Kidney glomerular epithelial cell (primary cell): ENCODE measurements at places on chromosomes 16 and 17.

DNA sequence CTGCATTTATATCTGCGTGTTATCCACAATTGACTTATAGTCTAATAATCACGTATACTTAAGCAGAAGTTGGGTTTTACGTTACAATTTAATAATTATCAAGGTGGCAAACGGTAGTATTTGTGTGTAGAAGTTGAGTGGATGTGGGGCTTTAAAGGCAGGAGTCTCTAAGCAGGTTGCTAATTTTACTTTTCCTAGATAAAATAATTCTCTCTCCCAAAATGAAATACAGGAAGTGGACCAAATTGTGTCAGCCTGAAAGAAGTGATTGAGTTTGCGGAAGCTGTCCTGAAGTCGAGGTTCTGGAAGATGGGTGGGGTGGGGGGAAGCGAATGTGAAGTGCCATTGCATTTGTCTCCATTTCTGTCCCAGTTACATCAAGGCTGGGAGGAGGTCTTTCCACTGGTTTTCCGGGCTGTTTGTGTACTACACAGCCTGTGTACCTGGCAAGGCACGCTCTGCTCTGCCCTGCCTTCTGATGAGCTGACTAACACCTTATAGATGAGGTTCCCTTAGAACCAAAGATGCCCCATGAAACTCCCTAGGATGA, 385.1 kb downstream of the WWOX start:
- DNase-seq = no peak

DNA sequence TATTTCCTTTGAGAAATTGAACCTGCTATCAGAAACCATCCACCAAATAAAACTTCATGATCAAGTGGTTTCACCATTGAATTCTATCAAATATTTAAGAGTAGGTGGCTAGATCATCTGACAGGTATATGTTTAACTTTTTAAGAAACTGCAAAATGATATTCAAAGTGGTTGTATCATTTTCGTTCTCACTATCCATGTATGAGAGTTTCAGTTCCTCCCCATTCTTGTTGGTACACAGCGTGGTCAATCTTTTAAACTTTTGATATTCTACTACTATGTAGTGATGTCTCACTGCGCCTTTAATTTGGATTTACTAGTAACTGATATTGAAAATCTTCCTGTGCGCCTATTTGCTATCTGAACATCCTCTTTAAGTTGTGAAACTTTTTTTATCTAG, 163.7 kb downstream of the CYB561 start:
- DNase-seq = no peak

DNA sequence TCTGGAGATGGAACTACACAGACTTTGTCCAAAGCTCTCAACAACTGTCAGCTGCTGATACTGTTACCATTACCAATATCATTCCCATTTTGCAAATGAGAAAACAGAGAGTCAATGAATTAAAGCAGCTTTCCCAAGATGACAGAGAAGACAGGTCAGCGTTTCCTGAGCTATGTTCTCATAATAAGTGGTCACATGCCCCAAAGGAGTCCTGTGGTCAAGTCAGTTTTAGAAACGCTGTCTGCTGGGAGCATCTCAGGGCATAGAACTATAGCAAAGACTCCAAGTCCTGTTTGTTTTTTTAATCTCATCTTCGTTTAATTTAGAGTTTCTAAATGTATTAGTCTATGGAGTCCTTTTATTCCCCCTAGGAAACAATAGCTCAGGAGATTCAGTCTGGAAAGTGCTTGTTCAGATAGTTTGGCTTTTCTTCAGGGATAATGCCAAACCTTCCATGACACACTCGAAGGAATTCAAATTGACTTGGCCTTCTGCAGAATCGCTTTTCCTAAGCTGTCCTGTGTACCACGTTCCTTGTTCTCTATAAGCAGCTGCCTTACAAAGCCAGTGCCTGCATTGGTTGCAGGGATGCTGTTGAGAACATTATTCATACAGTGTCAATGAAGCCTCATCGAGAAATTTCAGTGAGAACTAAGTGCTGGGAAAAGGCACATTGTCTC, 12.1 kb downstream of the CCDC42 start:
- no peak for DNase-seq

- no peak for DNase-seq
Observed at GRCh38 chr16:27446721-27447120, 44.7 kb downstream of the IL21R start.

DNA sequence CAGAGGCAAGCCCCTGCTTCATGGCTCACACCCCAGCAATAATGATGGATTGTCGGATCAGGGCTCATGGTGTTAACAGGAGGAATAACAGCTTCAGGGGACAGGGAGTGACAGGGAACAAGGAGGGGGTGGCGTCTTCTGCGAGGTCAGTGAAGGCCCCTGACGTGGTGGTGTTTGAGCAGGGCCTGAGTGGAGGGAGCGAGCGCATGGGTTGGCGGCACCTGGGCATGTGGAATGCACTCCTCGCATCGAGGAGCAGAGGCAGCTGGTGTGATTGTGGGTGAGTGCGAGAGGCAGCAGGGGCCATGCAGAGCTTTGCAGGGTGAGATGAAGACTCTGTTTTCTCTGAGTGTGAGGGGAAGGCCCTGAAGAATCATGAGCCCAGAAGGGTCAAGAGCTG, 33.3 kb downstream of the CLUAP1 start:
- no peak for DNase-seq

- no peak for DNase-seq
Observed at GRCh38 chr16:78116946-78117345, 17.5 kb downstream of the WWOX start.

DNA sequence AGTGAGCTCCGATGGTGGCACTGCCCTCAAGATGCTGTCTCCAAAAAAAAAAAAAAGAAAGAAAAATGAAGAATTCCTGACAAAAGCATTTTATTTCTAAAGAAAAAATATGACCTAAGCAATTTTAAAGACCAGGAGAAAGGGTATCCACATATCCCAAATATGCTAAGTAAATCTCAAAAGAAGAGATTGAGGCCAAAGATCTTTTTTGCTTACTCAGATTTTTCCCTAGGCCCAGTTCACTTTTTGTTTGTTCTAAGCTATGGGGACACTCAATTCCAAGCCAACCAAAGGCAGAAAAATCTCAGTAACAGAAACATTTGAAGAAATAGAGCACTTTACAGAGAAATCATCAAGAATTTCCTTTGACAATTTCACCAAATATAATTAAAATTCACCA, 150.8 kb downstream of the SOX9 start:
- no peak for DNase-seq

DNA sequence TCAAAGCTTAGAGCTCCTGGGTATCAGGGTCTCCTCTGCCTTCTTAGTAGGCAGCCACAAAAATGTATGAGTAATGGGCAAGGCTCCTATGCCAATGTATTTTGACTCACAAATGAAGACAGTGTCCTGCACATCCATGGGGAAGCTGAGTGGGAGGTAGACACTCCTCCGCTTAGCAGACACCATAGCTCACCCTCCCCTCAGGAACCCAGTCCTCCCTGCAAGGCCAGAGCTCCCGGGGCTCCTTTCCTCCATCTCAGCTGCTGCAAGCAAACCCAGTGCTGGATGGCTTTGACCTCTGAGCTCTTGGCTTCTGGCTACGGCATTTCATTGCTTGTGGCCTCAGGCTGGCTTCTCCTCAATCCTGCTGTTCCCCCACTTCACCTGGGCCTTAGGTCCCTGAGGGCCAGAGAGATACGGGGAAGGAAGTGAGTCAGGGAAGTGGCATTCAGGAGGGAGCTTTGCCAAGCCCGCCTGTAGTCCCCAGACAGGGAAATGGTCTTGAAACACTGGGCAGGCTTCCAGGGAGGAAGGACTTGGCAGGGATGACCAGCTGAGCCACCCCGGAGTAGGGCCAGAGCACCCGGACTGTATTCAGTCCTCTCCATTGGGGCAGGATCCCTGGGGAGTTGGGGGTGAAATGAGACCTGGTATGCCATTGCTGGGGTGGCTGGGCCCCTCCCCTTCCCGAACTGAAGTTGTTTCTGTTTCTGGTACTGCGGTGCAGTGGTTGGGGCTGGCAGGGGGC, 4.5 kb downstream of the ABCC3 start:
- DNase-seq = peak; percentile 99

GRCh38 chr17:73546770-73547536, 97.3 kb downstream of the SDK2 start:
- DNase-seq = no peak

- no peak for DNase-seq
Observed at GRCh38 chr17:34683390-34683789, 104.0 kb downstream of the TMEM132E start.

DNA sequence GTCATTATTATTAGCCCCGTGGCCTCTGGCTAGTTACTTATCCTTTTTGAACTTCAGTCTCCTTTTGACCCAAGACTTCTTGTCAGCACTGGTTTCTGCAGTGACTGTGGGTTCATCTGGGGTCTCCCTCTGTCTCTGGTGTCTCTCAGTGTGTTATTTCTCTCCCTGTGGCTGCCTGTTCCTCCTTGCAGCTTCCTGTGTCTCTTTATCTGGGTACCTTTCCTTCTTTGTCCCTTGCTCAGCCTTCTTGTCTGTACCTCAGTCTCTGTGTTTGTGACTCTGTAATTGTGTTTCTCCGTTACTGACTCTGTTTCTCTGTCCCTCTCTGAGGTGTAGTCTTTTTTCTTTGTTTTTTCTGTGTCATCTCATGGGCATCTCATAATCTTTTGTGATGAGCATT, 102.6 kb upstream of the CDH11 start:
- no peak for DNase-seq

GRCh38 chr16:68166264-68166663, 69.7 kb downstream of the ESRP2 start:
- DNase-seq = no peak

DNA sequence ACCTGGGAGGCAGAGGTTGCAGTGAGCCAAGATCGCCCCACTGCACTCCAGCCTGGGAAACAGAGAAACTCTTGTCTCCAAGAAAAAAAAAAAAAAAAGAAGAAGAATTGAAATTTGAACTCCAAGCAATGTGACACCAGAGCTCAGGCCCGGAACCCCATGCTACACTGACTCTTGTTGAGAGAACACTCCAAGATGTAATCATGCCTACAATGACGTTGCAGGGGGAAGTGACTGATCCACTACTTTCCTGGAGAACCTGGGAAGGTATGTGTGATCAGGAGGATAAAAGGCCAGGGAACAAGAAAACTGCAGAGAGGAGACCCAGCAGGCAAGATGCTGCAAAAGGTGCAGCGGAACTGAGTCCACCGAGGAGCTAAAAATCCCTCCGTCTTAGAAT, 57.9 kb downstream of the ADCY9 start:
- no peak for DNase-seq

GRCh38 chr16:14106457-14106856, 35.3 kb downstream of the MRTFB start:
- no peak for DNase-seq

- DNase-seq = no peak
Observed at GRCh38 chr16:71373073-71373472, 14.6 kb downstream of the CALB2 start.

DNA sequence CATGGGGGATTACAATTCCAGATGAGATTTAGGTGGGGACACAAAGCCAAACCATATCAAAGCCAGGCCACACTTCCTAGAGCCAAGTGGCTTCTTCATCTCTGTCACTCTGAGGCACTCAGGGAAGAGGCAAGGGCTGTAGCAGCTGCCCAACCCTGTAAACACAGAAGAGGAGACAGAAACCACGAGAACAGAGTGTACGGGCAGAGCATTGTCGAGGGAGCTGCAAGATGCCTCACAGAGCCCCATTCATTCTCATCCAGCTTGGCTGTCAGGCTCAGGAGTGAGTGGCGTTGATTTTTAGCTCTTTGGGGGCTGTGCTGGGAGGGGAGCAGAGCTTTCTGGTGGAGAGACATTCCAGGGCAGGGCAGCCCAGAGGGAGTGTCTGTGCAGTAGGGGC, 117.2 kb upstream of the SALL1 start:
- no peak for DNase-seq

GRCh38 chr16:24822974-24823373, 22.8 kb upstream of the SLC5A11 start:
- no peak for DNase-seq

- no peak for DNase-seq
Observed at GRCh38 chr16:8646326-8647053, 25.0 kb downstream of the METTL22 start.

DNA sequence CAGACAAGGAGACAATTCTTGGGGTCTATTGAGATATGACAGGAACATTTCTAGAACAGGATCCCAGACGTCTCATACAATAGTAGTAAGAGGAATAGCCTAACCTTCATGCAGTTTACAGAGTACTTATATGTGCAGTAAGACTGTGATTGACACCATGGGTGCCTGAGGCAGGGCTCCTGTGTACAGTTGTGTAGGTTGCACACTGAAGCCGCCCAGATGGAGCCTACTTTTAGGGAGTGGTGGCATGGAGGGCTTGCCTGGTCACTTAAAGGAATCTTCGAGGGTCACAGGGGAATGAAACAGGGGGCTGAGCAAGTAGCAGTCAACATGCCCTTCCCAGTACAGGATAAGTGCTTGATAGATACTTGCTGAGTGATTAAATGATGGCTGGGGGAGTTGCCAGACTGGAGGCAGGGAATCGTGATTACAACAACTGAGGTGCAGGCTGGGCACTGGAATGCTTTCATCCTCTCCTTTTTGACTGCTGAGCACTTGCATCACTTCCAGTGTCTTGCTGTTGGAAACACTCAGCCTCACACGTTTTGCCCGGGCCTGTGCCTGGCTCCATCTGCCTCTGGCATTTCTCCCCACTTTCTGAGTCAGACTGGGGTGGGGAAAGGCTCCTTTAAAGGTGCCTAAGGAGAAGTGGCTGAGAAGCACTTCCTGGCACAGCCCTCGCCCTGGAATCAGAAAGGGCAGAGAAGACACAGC, 71.0 kb downstream of the COPRS start:
- DNase-seq = peak; percentile 92

DNA sequence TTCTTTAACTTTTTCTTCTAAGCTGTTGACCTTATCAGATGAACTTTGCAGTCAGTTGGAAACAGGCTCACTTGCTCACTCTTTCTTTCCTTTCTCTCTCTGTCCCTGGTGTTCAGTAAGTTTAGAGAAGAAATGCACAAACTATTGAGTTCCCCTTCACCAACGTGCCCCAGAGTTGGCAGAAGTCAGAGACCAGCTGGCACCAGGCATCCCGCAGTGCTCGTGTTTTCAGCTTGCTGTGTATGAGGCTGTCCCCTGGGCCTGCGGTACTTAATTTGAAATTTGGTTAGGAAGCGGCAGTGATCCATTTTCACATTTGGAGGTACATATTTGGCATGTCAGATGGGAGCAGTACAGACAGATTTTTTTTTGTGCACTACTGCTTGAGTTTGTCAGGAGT, 258.6 kb downstream of the SNX29 start:
- DNase-seq = no peak

DNA sequence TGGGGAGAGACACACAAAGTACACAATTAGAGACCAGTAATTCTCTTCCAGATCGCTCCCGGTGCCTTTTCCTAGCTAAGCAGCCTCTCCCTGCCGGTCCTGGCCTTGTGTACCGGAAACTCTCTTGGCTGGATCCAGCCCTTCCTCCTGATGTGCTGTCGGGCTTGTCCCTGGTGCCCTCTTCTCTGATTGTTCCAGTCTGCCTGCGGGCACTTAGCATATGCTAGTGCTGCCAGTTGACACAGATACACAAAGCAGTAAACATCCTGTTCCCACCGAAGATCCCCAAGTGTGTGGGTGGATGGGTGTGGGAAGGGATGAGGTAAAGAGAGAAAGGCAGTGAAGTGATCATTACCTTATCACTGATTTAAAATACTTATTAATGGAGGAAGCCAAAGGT, 9.7 kb downstream of the HS3ST3B1 start:
- no peak for DNase-seq

GRCh38 chr17:45149669-45150664, 1.7 kb downstream of the HEXIM1 start:
- no peak for DNase-seq
